Caki2 (cell line): ENCODE measurements at places on chromosomes 7 and 10.

- DNase-seq, result no peak
Observed at GRCh38 chr7:159092701-159093121, 52.0 kb downstream of the VIPR2 start.

- no peak for DNase-seq
Observed at GRCh38 chr7:1946025-1946772, 276.1 kb downstream of the ELFN1 start.

DNA sequence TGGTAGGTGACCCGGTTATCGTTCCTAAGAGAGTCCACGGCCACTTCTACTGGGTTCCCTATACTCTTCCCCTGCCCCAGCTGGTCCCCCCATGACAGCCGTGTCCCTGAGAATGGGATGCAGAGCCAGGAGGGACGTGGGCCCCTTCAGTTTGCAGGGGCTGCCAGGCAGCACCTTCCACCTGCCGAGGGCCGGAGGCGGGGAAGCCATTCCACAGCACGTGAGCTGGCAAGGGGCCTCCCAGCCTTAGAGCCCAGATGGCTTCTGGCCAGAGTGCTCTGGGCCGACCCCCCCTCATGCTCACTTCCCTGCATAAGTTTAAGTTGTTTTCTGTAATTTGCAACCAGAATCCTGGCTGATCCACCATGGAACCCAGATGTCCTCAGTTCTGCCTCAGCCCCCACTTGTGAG lies 39.0 kb downstream of the DIP2C start:
- DNase-seq, result no peak

GRCh38 chr10:132304756-132305509 lies 2.8 kb downstream of the STK32C start:
- no peak for DNase-seq
